ENCODE measurements at places on chromosomes 3 and 15.

DNA sequence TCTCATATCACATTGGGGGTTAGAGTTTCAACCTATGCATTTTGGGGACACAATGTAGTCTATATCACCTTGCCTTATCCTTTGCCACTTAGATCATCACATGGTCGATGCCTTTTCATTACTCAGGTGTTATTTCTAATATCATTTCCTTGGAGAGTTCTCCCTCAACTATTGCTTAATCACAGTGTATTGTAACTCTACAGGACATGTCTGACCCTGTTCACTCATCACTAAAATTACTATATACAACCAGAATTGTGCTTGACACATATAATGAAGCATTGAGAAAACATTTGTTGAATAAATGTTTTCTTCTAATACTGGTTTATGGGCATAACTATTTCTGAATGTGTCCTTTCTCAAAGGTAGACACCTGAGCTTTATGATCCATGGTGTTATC lies 207.4 kb downstream of the EPHA6 start:
- no peak for DNase-seq

DNA sequence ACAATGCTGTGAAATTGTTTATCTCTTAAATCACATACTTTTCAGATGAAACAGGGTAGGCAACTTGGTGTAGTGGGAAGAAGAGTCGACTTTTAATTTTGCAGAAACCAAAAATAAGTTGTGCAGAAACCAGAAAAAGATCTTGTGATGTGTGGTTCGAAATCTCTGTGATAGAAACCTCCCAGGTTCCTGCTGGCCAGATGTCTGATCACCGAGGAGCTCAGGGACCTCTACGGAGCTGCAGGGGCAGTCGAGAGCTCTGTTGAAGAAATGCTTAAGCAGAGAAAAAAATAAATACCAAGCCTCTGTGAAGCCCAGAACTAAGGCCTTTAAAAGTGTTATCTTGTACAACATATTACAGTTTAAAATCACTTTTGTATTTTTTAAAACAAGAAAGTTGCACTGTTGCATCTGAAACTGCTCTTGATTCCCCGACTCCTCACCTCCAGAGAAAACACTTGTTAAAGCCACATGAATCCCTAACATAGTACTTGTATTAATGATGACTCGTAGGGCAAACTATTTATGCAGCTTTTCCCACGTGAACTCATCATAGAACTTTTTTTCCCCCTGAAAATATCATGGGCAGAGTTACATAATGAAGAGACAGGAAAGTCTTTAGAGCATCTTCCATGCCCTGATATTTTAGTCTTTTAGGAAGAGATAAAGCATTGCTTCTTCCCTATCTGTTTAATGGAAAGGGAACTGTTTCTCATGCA lies 51.3 kb downstream of the CCK start:
- DNase-seq, result no peak

DNA sequence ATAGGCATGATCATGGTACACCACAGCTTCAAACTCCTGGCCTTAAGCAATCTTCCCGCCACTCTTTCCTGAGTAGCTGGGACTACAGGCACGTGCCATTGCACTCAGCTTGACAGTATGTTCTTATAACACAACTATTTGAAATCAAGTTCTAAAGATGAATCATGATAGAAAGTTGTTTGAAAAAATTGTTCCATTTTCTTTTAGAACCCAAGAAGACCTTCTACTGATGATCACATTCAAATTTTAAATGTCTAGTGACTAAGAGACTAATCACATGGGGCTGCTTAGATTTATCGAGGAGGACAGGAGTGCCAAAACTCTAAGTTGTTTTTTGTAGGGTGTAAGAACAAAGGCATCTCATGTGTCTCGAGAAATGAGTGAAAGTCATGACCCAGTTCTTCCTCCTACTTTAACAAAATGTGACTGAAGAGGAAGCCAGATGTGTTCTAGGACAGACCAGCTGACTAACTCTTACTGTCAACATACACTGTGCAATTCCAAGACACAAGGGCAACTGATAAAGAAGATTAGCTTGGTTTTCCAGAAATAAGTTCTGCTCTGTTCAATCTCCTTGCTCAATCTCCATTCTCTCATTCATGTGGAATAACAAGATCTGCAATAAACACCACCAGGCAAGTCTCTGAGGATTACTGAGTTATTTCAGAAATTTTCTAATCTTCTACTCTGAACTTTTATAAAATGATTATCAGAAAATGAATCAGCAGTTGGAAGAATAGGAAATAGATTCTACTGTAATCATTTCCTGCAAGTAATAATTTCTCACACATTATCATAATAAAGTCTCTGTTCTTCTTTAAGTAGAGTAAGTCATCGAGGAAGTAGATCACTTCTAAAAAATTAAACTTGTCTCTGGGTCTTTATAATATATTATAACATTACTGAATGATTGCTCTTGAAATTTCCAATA lies 122.6 kb upstream of the CCNL1 start:
- no peak for DNase-seq

- DNase-seq, result no peak
These were observed 837.8 kb downstream of the DIPK2A start for GRCh38 chr3:144809380-144809779.

DNA sequence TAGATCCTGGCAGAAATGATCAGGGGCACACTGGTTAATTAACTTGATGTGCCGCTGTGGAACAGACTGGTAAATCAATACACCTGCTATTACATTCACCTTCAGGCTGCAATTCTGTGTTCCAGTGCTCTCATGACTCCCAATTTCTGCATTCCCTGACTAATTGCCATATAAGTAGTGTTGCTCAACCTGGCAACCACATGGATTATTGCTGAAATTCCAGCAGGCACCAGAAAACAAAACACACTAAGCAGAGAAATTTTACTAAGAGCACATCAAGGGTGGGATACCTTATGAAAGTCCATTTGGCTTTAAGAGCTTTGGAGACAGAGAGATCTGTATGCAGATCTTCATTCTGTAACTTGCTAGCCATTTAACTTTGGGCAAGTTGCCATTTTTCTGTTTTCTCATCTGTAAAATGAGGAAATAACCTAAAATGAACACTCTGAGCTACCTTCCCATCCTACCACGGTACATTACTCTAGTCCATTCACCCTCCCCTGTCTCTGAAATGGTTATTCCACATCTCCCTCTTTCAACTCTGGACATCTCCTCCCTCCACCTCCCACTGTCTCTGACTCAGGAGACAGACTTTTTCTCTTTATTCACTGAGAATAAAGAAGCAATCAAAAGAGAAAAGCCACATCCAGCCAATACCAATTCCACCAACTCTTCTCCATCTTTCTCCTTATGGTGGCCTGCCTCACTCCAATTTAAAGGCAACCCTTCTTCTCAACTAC lies 54.6 kb downstream of the STAC start:
- no peak for DNase-seq

Measured in CD4-positive, alpha-beta T cell treated with Interleukin-15 for 1 hour (primary cell).